Activated CD4-positive, alpha-beta memory T cell treated with anti-CD3 and anti-CD28 coated beads, Interleukin-2, amount 10 ng/mL, durations not matched to agents 7 days and 5 days (primary cell): ENCODE measurements at places on chromosomes 5 and 9. TPM values are rescaled to one million over a fixed set of nuclear protein-coding genes. Genes with fewer than 3 reads are reported as not detected.
A peak's percentile ranks its signal among the peaks of the same experiment; 100 is the strongest.

ARID3C gene
- 0.15 TPM for total RNA-seq

MACROH2A1 gene
- 263 TPM for total RNA-seq

- DNase-seq = no peak
Observed at GRCh38 chr9:106600955-106601560, 261.9 kb upstream of the ZNF462 start.

GRCh38 chr9:136882109-136882946, 4.0 kb upstream of the TRAF2 start:
- DNase-seq = peak; percentile 90

GRCh38 chr9:81564632-81565031, 124.7 kb downstream of the TLE1 start:
- no peak for DNase-seq

DNA sequence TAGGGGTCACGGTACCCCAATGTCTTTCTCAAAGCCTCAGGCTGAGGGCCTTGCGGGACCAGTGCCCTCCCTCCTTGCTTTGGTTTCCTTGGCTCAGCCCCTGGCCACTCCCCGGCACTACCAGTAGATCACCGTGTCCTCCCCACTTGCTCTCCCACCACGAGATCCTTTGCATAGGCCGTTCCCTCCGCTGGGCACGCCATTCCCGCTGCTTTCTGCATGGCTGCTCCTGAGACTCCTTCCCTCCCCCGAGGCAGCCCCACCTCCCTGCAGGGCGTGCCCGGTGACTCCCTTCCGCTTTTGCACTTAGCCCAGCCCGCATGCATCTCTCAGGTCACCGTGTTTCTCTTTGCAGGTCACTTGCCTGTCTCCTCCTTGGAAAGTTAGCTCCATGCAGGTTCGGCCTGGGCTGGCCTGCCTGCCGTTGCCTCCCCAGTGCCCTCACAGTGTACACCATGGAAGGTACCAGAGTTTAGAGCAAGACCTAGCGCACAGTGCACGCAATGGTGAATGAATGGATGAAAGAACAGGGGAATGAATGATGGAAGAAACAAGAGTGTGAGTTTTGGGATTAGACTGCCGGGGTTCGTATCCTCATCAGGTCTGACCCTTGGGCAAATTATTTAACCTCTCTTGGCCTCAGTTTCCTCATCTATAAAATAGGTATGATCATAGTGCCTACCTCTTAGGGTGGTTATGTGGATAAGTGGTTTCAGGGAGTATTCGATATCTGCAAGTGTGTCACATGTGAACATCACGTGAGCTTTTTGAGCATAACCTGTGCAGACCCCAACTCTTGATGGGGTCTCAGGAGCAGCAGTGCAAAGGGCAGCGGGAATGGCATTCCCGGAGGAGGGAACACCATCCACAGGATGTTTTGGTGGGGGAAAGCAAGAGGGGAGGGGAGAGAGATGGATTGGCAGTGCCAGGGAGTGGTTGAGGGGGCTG, 214.3 kb downstream of the C9orf50 start:
- no peak for DNase-seq

GRCh38 chr9:129459547-129460322, 161.2 kb downstream of the C9orf50 start:
- DNase-seq = no peak

DNA sequence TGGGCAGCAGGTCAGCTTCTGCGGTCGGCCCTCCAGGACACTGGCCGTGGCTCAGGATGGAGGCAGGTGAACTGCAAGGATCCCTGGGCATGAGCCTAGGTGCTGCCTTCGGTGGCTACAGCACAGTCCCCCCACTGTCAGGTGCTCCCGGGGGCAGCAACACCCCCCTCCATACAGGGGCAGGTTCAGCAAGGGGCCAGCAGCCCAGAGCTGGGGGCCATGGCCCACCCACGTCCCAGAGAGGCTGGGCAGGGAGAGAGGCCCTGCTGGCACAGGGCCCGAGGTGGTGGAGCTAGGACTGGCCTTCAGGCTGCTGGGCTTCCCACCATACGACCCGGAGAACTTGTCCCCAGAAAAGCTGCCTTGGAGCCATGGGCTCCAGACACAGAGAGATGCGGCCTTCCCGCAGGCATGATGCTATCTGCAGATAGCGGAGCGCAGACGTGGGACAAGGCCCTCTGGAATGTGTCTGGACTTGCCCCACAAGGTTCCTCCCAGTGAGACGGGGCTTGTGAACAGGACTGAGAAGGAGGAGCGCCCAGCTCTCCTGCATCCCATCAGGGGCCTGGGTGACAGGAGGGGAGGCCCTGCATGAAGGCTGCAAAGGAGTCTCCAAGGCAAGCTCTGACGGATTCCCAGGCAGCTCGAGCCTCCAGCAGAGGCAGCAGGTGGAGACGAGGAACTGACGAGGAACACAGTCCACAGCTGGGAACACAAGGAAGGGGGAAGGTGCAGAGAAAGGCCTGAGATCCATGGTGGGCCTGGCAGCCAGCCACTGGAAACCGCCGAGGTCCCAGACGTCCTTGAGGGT, 111.1 kb downstream of the VAV2 start:
- DNase-seq = no peak
